Activated naive CD4-positive, alpha-beta T cell treated with anti-CD3 and anti-CD28 coated beads for 36 hours (primary cell): ENCODE measurements at places on chromosomes 3 and 15. TPM values are rescaled to one million over a fixed set of nuclear protein-coding genes. Genes with fewer than 3 reads are reported as not detected.

DNA sequence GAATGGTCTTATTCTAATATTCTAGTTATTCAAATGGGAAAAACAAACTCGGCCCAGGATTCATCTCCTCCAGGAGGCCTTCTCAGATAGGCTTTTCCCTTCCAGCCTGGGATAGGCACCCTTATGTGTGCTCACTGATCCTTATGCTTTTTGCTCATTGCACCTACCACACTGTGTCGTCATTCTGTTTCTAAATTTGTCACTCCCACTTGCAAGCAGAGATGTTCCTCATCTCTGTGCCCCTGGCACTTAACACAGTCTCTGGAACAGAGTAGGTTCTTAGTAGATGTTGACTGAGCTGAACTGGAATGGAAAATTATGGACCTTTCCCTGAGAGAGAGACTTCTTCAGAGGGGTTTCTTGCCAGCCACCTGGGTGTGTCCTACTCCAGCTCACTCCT, 18.7 kb upstream of the SPG11 start:
- DNase-seq: no peak

- DNase-seq: no peak
Observed at GRCh38 chr3:41265823-41266273, 66.5 kb downstream of the CTNNB1 start.

- DNase-seq: no peak
Observed at GRCh38 chr3:42149975-42150374, 58.8 kb downstream of the TRAK1 start.

DNA sequence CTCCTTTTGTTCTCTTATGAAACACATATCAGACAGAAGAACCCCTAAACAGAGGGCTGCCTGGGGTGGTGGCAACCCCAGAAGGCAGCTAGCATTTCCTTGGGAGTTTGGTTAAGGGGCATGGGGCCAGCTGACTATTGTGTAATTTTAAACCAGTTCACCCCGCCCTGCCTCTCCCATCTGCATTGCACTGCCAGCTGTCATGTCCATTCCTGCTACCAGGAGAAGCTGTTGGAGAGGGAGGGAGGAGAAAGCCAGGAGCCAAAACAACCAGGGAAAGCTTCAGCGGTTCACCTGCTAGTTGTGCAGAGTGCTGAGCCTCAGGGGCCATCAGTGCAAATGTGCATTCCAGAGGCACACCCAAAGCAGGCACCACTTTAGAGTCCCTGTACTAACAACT, 47.6 kb upstream of the ATP1B3 start:
- no peak for DNase-seq

DNA sequence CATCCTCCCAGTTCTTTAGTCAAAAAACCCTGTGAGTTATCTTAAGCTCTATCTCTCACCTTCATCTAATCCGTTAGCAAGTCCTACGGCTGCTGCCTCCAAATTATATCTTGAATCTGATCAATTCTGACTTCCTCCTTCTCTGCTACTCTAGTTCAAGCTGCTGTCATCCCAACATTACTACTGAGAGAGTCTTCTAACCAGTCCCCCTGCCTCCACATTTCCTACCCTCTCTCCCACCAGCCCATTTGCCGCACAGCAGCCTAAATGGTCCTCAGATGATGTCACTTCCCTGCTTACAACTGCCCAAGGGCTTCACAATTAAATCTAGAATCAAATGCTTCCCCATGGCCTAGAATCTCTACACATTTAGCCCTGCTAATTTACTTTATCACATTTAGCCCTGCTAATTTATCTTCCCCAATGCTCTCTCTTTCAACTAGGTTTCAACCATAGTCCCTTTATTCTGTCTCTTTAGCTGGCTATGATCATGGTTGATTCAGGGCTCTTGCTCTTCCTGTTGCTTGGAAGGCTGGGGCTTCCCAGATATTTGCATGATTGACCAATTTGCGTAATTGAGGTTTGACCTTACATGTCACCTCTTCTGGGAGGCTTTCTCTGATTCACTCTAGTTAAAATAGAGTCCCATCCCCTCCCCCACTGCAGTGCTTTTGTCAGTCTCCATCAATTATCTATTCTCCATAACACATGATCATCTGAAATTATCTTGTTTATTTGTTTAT, 11.0 kb upstream of the ARL14 start:
- DNase-seq: no peak

DNA sequence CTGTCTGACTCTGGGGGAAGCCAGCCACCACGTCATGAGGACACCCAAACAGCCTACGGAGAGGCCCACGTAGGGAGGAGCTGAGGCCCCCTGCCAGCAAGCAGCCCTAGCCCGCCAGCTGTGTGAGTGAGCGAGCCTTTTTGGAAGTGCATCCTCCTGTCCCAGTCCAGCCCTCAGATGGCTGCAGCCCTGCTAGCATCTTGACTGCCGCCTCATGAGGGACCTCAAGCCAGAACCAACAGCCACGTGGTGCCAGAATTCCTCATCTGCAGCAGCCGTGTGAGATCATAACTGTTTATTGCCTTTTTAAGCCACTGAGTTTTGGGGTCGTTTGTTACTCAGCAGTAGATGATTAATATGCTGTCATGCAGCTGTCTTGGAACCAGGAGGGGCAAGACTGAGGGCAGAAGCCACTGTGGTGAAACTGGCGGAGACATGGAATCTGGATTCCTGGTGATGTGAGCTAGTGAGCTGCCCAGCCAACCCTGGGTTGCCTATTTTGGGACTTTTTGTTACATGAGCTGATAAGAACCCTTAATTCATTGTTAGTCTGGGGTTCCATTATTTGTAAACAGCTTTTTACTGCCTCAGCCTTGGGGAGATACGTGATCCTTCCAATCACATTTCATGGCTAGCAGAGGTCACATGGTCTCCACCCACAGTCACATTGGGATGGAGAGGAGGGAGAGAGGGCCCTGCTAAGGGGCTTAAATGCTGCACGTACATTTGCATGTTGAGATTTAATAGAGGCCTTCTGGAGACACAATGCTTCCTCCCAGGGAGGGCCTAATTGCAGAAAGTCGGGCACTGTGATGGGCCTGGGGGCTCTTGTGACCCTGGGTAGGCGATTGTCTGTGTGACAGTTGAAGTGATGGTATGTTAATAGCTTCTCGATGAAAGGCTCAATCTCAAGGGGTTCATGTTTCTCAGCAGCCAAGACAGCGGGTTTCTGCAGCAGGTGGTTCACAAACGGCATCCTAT, 73.8 kb downstream of the RPLP1 start:
- DNase-seq: no peak

PLCH1 gene
- 0.27 TPM for total RNA-seq

C3orf52 gene
- 3.8 TPM for total RNA-seq

RBPMS2 gene
- not detected for total RNA-seq
